ENCODE measurements at places on chromosomes 6 and 20. TPM values are rescaled to one million over a fixed set of nuclear protein-coding genes. Genes with fewer than 3 reads are reported as not detected.

Gene KIF25
- 3.0 TPM for total RNA-seq

Gene HRH3
- total RNA-seq, result 1.8 TPM

Gene SPATS1
- 0.88 TPM for total RNA-seq

Gene EPB41L1
- 57.6 TPM for total RNA-seq

Gene LY6G6D
- total RNA-seq, result 6.6 TPM

Gene SNX5
- total RNA-seq, result 104 TPM

Gene NKX2-2
- 3.0 TPM for total RNA-seq

Gene SLC24A3
- 30.7 TPM for total RNA-seq

Gene TSBP1
- total RNA-seq, result not detected

Gene DEFB114
- not detected for total RNA-seq

Gene BTNL2
- total RNA-seq, result not detected

Gene MRAP2
- total RNA-seq, result 5.4 TPM

Gene OPN5
- total RNA-seq, result 0.10 TPM

Gene HNF4A
- not detected for total RNA-seq

Gene SLC32A1
- total RNA-seq, result 18.5 TPM

Gene IP6K3
- 1.0 TPM for total RNA-seq

Gene ZNF831
- 0.06 TPM for total RNA-seq

Gene XKR7
- total RNA-seq, result 3.7 TPM

Gene GPR6
- total RNA-seq, result 0.59 TPM

Gene TCFL5
- 16.3 TPM for total RNA-seq

Gene ADGRB3
- 26.9 TPM for total RNA-seq

Gene PTK7
- 126 TPM for total RNA-seq

Gene LAMA5
- total RNA-seq, result 15.8 TPM

Gene NOP56
- total RNA-seq, result 120 TPM

Gene ADGRF5
- total RNA-seq, result 28.2 TPM

Gene CD83
- 44.7 TPM for total RNA-seq

Gene TCEA2
- 60.0 TPM for total RNA-seq

Gene ANGPT4
- 0.39 TPM for total RNA-seq

Gene XRN2
- total RNA-seq, result 58.0 TPM

Gene SEC23B
- total RNA-seq, result 57.5 TPM

Gene TMEM170B
- 10.9 TPM for total RNA-seq

Gene MYL9
- 5.0 TPM for total RNA-seq

Gene PRDM1
- total RNA-seq, result 1.3 TPM

Gene TSPO2
- total RNA-seq, result 0.66 TPM

Gene NMBR
- total RNA-seq, result 5.6 TPM

Gene PLN
- total RNA-seq, result 6.0 TPM

Gene RBPJL
- 0.11 TPM for total RNA-seq

Gene CNBD2
- 3.2 TPM for total RNA-seq

Gene RPP40
- 20.5 TPM for total RNA-seq

Gene OXT
- total RNA-seq, result not detected

Gene HCRTR2
- total RNA-seq, result 2.8 TPM

Gene LKAAEAR1
- 1.8 TPM for total RNA-seq

Gene GLP1R
- 0.61 TPM for total RNA-seq

Gene PPP1R14C
- 7.8 TPM for total RNA-seq

Gene PSORS1C2
- total RNA-seq, result not detected

Gene DSP
- total RNA-seq, result 270 TPM

Gene CLIC1
- total RNA-seq, result 322 TPM

Gene RAMACL
- total RNA-seq, result 1.5 TPM

Gene PTPRT
- 30.8 TPM for total RNA-seq

Gene TNFRSF6B
- 3.1 TPM for total RNA-seq

Gene DEFB132
- not detected for total RNA-seq

Gene SAMD3
- 5.9 TPM for total RNA-seq

Gene SUN5
- total RNA-seq, result not detected

Gene WFDC13
- not detected for total RNA-seq

Gene SNAP25
- total RNA-seq, result 370 TPM

Gene TPD52L1
- 23.8 TPM for total RNA-seq

Gene MARCKS
- 308 TPM for total RNA-seq

Gene LY6G6C
- total RNA-seq, result not detected

Gene CDH4
- total RNA-seq, result 11.0 TPM

Gene PAQR8
- total RNA-seq, result 43.3 TPM
